ENCODE measurements at places on chromosomes 4 and X. TPM values are rescaled to one million over a fixed set of nuclear protein-coding genes. Genes with fewer than 3 reads are reported as not detected.

DNA sequence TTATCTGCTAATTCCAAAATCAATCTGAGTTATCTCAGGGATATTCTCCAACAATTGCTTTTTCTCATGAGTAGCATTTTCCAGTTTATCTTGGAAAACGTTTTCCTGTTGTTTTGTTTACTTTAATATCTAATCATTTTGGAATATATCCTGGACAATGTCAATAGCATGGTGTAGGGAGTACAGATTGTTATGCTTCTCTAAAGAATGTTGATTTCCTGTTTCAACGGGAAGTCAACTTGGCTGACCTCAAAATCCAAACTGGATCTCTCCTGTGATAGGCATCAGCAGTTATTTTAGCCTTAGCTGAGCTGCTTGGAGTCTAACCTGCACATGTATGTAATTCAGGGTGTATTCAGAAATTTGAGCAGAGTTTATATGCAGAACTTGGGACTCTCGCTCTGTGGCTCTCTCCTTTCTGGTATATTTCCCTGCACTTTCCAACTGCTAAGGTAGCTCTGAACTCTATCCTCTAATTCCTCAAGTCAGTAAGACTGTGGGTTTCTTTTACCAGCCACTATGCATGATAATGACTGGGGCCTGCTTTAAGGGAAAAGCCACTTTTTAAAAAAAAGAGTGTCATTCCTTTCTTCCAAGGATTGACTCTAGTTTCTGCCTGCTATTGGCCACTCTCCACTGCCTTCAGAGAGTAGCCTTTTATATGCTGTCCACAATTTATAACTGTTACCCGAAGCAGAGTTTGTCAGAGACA lies 7.7 kb downstream of the PRSS48 start:
- no peak for DNase-seq

Gene CDKL2
- polyA plus RNA-seq = 0.68 TPM

Gene MAP3K15
- polyA plus RNA-seq = 1.6 TPM

GRCh38 chr4:170750519-170750918 lies 660.8 kb upstream of the AADAT start:
- no peak for DNase-seq

GRCh38 chrX:10516781-10517322 lies 103.5 kb downstream of the MID1 start:
- no peak for DNase-seq

DNA sequence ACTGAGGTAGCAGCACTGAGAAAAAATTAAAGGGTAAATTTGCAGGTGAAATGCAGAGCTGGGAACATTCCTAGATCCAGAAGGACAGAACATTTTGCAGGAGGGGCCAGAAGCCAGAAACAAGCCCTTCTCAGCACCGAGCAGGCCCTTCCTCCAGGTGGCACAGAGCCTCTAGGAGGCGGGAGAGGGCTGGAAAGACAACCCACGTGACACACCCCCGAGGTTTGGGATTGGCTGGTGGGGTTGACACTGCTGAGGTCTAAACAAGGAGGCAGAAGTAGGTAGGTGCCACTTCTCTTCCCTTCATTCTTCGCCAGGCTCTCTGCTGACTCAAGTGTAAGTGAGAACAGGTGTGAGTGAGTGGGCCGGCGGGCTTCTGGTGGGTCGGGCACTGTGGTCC lies at the start of gene PAGE4:
PAGE4 (plus strand) TSS at position 288 of the 400 bp plus-strand sequence. CDS start 1,126 bp downstream, outside the sequence.
- no peak for DNase-seq

Gene TMEM156
- polyA plus RNA-seq = 3.2 TPM

GRCh38 chr4:99863804-99864203 lies 30.4 kb downstream of the LAMTOR3 start:
- no peak for DNase-seq

- DNase-seq = no peak
These were observed 146.7 kb upstream of the SPOCK3 start for GRCh38 chr4:167380964-167381363.

GRCh38 chr4:2930135-2930757 lies 33.0 kb downstream of the NOP14 start:
- no peak for DNase-seq

GRCh38 chr4:142940425-142941330 lies 94.6 kb upstream of the INPP4B start:
- DNase-seq = no peak

Gene MAGEA9B
- polyA plus RNA-seq = not detected

DNA sequence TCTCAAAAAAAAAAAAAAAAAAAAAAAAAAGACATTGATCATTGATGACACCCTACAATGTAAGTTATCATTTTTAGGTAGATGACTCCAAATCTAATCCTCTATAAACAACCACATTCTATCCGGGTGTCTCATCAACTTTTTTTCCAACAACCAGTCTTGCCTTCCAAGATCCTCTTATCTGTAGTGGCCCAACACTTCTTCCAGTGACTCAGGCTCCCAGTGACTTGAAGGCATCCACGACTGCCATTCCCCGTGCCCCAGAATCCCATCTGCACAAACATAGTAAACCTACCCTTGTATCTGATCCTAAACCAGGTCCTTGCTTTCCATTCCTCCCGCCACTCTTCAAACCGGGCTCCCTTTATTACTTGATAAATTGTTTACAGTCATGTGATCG lies 15.6 kb upstream of the TSPAN5 start:
- DNase-seq = no peak

GRCh38 chrX:149799095-149799714 lies 17.5 kb downstream of the MAGEA9 start:
- no peak for DNase-seq

Gene CT55
- 0.20 TPM for polyA plus RNA-seq

Gene CDS1
- polyA plus RNA-seq = 3.2 TPM

DNA sequence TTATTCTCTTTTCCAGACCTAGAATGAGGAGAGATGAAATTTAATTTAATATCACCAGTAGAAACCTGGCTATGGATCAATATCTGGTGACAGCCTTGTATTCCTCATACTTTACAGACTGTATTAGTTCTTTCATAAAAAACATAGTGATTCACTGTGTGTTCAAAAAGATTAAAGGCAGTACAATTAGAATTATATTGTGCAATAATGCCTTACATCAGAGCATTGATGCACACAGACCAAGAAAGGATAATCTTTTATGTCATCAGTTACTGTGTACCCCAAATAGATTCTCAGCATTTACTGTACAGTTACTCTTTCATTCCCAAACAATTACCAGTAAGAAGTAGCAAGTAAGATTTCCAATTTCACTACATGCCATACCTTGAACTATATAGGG lies 260.5 kb upstream of the ANXA10 start:
- no peak for DNase-seq

GRCh38 chr4:75040703-75041102 lies 107.8 kb downstream of the PARM1 start:
- DNase-seq = no peak

GRCh38 chr4:157270552-157270951 lies 50.0 kb downstream of the GRIA2 start:
- DNase-seq = no peak

GRCh38 chr4:184817494-184818215 lies 8.1 kb downstream of the ACSL1 start:
- DNase-seq = no peak

Gene ZFP42
- polyA plus RNA-seq = 1.6 TPM

GRCh38 chrX:7263330-7263729 lies 115.4 kb upstream of the PUDP start:
- no peak for DNase-seq

Gene RNF128
- 14.7 TPM for polyA plus RNA-seq

GRCh38 chrX:29662759-29663503 lies 552.4 kb upstream of the MAGEB2 start:
- DNase-seq = no peak

- no peak for DNase-seq
These were observed 27.0 kb upstream of the BANK1 start for GRCh38 chr4:101763576-101763975.

DNA sequence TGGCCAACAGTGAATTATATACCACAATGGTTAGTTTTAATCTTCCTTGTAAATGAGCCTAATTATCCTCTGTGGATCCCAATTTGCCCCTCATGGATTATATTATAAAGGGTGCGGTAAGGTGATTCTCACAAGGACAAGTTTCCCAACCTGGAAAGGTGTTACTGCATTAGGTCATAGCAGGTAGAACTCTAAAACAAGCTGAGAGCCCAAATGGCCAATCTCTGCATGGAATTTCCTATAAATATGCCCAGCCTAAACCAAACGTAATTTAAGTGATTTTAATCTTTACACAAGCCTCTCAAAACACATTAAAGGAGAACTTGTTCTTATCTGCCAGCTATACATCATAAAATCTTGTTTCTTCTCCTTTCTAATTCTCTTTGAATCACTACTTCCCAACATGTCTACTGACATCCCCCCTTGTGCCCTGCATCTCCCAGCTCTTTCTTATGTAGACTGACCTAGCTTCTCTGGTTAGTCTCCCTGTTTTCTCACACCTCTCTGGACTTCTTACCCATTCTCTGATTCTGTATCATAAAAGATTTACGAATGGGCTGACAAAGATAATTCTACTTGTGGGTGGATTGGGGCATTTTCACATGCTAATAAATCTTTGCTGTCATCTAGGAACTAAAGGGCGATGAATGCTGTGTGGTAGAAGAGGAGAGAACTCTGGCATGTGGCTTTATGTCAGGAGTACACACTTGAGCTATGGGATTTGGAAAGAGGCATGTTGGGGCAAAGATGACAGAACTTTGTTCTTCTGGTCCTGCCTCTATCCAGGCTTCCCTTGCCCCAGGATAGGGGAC lies 94.3 kb upstream of the PGRMC2 start:
- no peak for DNase-seq

Gene ZDHHC9
- 44.4 TPM for polyA plus RNA-seq

DNA sequence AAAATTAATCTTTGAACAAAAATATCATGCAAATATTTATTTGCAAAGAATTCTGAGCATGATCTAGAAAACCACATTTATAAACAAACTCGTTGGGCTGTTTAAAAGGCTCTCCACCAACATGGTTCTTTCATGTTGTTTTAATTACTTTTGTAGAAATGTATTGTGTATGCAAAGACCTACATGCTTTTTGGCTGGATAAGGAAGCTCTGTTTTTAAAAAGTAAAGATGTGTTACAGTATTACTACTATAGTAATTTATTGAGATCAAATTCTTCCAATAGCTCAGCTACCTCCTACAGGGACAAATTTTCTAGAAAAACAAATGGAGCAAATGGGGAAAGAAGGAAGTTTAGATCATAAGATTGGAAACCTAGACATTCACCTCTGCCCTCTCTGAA lies 177.5 kb upstream of the TTC29 start:
- no peak for DNase-seq

Gene POU4F2
- polyA plus RNA-seq = not detected

GRCh38 chrX:68503836-68504636 lies 5.2 kb downstream of the YIPF6 start:
- no peak for DNase-seq

DNA sequence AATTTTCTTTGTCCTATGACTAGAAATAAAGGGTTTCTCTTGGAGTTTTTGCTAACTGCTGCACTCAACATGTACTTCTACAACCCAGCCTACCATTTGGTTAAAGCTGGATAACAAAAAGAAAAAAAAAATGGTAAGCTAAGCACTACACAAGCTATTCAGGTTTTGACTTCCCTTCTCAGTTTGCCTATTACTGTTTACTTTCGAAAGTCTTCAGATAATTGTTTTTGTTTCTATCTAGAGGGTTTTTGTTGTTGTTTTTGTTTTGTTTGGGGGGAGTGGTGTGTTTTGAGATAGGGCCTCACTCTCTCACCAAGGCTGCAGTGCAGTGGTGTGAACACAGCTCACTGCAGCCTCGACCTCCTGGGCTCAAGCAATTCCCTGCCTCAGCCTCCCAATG lies 46.6 kb downstream of the CLOCK start:
- DNase-seq = no peak

Gene DIAPH2
- 7.3 TPM for polyA plus RNA-seq

DNA sequence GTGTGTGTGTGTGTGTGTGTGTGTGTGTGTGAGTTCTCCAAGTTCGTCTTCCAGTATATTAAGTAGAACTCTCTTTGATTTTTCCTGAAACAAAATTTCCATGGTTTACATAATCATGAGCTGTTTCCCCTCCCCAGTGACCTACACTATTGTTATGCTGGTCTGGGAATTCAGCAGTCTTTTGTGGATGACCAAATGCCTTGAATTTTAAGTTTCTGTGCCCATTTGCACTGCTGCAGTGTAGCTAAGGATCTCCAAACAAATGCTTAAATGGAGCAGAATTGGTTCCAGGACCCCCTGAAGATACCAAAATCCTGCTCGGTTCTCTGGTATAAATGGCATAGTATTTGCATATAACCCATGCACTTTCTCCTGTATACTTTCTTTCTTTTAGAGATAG lies 77.2 kb upstream of the SLC34A2 start:
- DNase-seq = no peak

DNA sequence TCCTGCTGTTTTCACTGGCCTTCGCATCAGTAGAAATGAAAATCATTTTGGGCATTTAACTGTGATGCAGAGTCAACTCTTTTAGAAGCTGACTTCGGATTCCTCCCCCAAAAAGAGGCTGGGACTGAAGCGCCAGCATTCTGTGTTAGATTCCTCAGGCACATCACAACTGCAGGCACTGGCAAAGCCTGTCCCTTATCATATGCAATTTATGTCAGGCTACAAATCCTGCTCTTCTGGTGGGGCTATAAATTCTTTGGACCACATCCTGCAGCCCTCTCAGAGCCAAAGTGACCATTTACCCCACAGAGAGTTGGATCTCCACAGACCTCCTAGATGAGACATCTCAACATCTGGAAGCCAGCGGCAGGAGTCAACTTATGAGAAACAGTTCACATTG lies 138.4 kb downstream of the CBR4 start:
- no peak for DNase-seq

GRCh38 chr4:151313306-151314009 lies 11.9 kb downstream of the SH3D19 start:
- no peak for DNase-seq

DNA sequence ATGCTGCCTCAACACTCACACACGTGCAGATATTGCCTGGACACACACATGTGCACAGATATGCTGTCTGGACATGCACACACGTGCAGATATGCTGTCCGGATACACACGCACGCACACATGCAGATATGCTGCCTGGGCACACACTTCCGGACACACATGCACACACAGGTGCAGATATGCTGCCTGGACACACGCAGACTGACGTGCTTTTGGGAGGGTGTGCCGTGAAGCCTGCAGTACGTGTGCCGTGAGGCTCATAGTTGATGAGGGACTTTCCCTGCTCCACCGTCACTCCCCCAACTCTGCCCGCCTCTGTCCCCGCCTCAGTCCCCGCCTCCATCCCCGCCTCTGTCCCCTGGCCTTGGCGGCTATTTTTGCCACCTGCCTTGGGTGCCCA lies 14.7 kb downstream of the FGFRL1 start:
- no peak for DNase-seq

GRCh38 chrX:108347800-108348199 lies 90.4 kb downstream of the COL4A6 start:
- no peak for DNase-seq

DNA sequence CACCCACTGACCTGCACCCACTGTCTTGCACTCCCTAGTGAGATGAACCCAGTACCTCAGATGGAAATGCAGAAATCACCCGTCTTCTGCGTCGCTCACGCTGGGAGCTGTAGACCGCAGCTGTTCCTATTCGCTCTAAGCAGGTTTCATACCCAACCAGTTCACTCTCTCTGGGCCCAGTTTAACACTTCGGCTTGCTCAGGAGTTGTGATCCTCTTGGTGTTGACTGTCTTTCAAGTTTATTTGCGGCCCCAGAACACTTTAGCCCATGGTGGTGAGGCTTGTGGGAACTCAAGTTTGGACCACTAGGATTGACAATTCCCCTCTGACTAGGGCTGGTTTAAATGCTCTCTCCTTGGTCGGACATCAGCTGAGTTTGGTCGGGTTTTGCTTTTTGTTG lies 147.0 kb downstream of the DACH2 start:
- no peak for DNase-seq

All from left renal pelvis (tissue), 4 donors.